ENCODE measurements at places on chromosomes 2 and 18.

- DNase-seq = no peak
Observed at GRCh38 chr2:168978461-168978861, 52.7 kb downstream of the ABCB11 start.

- DNase-seq = no peak
Observed at GRCh38 chr2:206260188-206261012, 14.1 kb upstream of the ZDBF2 start.

- no peak for DNase-seq
Observed at GRCh38 chr2:135893374-135893794, 17.1 kb upstream of the MCM6 start.

DNA sequence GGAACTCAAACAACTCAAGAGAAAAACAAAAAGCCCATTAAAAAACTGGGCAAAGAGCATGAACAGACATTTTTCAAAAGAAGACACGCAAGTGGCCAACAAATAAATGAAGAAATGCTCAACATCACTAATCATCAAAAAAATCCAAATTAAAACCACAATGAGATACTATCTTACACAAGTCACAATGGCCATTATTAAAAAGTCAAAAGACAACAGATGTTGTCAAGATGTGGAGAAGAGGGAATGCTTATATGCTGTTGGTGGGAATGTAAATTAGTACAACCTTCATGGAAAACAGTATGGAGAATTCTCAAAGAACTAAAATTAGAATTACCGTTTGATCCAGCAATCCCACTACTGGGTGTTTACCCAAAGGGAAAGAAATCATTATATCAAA lies 15.1 kb downstream of the LMAN1 start:
- no peak for DNase-seq

GRCh38 chr2:8216397-8216796 lies 465.5 kb upstream of the ID2 start:
- no peak for DNase-seq

DNA sequence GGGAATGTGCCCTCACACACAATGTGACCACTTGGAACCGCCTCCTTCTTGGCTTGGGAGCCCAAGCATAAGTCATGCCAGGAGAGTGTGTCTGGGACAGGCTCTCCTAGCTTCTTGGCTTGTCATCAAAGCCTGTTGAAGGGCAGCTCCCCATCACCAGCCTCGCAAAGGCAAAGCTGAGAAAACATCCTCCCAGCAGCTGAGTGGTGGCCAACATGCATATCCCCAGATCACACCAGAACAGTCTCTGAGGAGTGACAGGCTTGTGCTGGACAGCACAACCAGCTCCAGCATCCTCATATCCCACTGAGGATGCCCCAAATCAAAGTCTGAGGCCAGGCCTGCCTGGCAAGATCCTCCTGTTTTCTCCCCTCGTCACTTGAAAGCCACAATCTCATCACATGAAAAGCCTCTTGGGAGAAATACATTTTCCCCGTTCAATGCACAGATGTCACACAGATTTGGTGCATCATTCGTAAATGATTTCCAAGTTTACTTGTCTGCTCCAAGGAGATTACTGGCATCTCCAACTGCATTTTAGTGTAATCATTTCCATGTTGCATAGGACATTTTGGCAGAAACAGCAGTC lies 269.3 kb downstream of the TTC32 start:
- no peak for DNase-seq

GRCh38 chr2:109013051-109013450 lies 24.0 kb upstream of the EDAR start:
- DNase-seq = no peak

GRCh38 chr2:2320486-2321199 lies 10.4 kb downstream of the MYT1L start:
- no peak for DNase-seq

- no peak for DNase-seq
Observed at GRCh38 chr2:190972846-190973245, 41.1 kb downstream of the STAT1 start.

- DNase-seq = no peak
Observed at GRCh38 chr2:191670076-191670475, 7.9 kb upstream of the NABP1 start.

- no peak for DNase-seq
Observed at GRCh38 chr2:55721596-55722215, 28.1 kb upstream of the PNPT1 start.

DNA sequence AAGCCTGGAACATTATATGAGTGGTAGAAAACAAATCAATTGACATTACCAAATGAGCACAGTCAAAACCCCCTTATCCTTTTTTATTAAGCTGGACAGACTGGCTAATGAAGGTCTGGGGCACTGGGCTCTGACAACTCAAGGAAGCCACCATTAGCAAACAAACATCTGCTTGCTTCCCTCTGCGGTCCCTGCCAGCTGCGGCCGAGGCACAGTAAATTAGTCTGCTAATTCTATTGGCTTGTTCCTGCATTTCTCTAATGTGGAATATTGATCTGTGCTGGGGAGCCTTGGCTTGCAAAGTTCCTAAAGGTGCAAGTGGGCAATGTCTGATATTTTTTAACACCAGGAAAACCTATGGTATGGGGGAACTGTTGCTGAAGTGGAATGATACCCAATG lies 300.3 kb downstream of the MTX2 start:
- no peak for DNase-seq

DNA sequence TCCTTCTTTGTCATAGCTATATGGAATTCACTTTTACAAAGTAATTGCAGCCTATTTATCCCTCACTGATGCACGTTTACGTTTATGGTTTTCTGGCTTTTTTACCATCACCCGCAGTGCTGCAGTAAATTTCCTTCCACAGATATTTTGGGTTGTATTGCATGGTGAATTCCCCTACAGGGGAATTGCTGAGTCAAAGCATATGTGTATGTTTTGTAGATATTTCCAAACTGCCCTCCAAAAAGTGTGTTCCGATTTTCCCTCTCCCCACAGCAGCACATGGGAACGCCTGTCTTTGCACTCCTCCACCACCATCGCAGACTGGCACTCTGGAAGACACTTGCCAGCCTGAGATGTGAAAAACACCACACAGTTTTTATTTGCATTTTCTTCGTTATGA lies 80.6 kb upstream of the UXS1 start:
- DNase-seq = no peak

DNA sequence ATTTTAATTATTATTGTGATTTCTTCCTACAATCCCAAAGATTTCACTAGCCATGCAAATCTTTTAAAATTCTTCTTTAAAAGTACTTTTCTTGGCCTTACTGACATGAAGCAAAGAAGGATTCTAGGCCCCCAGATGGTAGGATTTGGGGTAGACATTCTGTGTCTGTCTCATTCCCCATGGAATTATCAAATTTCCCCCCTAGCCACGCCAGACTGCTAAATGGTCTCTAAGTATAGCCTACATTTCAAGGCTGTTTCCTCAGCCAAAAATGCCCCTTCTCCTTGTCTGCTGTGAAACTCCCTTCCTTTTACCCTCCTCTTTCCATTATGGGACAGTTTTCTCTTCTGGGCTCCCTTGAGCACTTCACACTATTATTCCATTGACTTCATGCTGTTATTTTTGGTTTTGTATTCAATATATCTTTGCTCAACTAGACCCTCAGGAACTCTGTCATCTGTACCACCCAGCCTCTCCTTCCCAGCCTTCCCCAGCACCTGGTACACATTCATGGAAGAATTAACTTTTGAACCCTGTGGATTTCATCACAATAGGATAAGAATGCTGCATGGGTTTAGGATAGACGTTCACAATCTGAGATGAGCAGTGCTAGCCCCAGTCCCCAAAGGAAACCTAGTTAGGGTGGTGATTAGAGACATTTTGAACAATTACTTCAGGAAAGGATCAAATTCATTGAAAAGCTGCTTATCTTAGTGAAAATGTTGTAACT lies 21.5 kb upstream of the CYP1B1 start:
- DNase-seq = no peak

DNA sequence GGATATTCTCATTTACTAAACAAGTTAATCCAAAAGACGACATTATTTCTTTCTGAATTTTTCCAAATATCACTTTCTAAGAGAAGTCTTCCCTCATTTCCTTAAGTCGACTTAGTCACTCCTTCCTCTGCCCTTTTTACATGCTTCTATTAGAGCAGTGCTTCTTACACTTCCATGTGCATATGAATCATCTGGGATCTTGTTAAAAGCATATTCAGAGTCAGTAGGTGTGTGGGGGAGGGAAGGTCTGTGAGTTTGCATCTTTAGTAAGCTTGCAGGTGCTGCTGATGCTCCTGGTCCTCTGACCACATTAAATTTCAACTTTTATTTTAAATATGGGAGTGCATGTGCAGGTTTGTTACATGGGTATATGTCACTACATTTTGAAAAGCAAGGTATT lies 582.6 kb downstream of the NRXN1 start:
- no peak for DNase-seq

DNA sequence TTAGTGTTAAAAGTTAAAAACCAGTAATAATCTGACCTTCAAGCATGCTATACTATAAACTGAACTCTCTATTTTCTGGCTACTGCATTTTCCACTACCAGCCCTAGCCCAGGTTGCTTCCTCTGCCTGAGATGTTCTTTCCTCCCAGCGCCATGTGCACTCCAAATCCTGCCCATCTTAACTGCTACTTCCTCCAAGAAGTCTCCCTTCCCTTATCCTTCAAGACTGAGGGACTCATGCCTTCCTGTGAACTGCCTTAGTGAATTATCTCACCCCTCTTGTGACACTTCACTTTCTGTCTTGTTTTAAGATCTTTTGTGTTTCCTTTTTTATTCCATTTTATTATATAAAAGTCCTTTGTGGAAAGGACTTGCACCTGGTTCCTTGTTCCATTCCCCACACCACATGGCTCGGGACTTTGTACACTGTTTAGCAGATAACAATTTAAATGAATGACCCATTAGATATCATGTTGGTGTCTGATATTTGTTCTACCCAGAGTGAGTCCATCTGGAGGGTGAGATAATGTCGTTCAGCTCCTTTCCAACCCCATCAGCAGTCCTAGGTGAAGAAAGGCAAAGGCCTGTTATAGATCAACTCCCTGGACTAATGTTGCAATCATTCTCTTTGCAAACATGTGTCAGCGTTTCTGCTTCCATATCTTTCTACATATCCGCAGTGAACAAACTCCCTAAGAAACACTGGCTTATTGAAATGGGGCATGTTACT lies 20.9 kb upstream of the AGFG1 start:
- no peak for DNase-seq

DNA sequence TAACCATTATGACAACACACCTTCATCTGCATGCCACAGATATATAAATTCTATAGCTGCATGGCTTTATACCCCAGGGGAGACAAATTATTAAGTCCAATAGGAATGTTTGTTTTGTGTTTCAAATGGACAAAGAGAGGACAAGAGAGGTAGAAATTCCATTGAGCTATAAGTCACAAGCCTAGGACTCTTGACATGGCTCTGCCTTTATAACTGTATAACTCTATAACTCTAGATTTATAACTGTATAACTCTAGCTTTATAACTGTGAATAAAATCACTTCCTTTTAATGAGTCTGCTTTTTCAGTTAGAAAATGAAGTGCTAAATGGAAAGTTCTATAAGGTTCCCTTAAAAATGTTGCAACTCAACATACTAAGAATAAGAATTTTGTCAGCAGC lies 106.4 kb downstream of the SCN9A start:
- no peak for DNase-seq

DNA sequence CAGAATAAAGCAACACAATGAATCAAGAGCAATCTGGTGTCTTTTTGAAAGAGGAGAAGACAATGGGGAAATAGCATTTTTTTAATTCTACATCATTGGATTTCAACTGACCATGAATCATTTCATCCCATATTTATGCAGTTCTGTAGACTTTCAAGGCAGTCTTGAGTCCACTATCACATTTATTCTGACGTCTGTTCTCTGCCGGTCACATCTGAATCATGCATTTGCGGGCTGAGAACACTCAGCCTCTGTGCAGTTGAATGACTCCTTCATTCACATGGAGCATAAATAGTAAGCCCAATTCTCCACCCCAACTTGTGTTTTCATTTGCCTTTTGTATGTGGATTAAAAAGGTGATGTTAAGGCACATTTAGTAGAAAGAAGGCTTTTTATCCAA lies 128.2 kb downstream of the AKAIN1 start:
- DNase-seq = no peak

DNA sequence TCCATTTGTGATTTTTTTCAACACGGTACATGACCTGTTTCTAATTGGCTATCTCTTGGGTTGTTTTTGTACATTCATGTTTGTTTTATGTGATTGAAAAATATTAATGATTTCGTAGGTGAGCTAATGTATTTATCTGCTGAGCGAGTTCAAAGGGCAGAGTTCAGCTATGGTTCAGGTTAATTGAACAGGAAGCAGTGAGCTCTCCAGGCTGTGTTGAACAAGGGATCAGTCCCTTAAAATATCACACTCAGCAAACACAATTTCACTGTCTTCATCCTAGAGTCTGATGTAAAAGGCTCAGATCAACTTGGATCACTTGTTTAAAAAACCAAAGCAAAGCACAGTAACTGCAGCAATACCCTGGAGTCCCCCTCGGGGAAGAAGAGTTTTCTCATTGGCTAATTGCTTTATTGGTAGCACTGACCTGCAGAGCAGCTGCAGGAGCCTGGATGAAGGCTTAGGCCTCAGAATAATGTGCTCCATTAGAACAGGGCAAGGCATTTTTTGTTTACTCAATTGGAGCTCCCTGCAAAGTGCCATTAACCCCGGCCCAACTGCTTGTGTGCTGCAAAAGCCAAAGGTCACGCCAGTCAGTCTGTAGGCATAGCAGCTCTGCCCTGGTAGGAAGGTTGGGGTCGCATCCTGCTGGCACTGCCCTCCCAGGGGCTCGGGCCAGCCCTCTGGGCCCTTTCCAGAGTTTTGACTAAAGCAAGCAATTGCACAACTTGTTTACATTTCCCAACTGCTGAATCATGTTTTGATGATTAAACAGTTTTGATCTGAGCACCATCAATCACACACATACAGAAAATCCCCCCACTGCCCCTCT lies 10.5 kb downstream of the ONECUT2 start:
- DNase-seq = no peak

DNA sequence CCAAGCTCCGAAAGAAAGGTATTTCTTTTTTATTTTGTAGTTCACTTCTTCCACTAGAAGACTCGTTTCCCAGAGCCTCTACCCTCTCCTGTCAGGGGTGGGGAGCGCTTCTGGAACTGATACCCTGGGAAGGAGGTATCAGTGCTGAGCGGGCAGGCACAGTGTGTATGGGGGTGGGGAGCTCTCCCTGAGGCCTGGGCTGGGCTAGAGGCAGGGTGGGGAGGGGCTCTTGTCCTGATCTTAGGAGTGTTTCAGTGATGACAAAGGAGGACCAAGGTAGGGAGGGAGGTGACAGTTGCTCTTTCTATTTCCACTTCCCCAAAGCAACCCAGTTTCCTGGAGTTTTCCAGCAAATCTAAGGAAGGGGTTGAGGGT lies 65.4 kb downstream of the ARHGAP25 start:
- no peak for DNase-seq

DNA sequence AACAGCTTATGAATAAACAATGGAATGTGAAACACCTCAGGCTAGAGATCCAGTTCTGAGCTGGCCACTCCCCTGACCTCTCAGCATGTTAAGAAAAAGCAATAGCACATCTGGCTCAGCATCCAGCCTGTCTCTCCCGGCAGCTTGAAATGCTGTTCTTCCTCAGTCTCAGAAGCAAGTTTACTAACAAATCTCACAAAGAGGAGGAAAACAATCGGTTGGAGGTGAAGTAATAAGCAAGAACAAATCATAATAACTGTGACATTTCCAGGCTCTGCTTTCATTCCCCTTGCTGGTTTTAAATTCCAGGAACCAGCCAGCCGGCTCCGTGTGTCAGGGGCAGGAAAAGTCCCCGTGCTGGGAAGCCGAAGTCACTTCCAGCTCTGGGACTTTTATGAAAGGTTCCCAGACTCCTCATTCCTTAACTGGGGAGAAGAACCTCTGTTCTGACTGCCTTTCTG lies 133.9 kb upstream of the ARL4C start:
- no peak for DNase-seq

GRCh38 chr2:19750136-19750535 lies 151.6 kb downstream of the TTC32 start:
- no peak for DNase-seq

All from Kasumi-1 (cell line).